ENCODE measurements at places on chromosomes 5 and 9. TPM values are rescaled to one million over a fixed set of nuclear protein-coding genes. Genes with fewer than 3 reads are reported as not detected.

LRRC19 gene
- total RNA-seq, result not detected

NKD2 gene
- 2.3 TPM for total RNA-seq

DEPDC1B gene
- 34.1 TPM for total RNA-seq

SPINK9 gene
- total RNA-seq, result not detected
